ENCODE measurements at places on chromosomes 2 and 18.

DNA sequence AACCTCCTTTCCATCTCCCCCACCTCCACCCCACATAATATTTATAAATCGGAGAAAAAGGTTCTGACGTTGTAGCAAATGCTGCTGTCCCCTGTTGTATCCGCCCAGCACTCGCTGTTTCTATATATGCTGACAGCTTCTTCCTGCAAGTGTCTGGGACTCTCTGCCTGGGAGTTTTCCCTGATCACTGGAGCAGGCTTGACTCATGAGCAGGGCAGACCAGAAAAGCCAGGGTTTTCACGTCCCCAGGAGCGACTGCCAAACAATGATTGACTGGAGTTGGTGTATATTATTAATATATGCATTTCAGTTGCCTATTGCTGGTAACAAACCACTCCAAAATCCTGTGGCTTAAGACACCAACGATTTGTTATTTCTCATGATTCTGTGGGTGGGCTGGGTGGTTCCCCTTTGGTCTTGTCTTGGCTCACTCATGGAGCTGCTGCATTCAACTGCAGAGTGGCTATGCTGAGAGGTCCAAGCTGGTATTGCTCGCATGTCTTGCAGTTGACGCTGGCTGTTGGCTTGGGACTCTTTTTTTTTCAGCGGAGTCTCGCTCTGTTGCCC, 21.2 kb upstream of the ASXL2 start:
- DNase-seq = no peak

GRCh38 chr2:30645081-30645744, 162.0 kb downstream of the CAPN13 start:
- DNase-seq = no peak

DNA sequence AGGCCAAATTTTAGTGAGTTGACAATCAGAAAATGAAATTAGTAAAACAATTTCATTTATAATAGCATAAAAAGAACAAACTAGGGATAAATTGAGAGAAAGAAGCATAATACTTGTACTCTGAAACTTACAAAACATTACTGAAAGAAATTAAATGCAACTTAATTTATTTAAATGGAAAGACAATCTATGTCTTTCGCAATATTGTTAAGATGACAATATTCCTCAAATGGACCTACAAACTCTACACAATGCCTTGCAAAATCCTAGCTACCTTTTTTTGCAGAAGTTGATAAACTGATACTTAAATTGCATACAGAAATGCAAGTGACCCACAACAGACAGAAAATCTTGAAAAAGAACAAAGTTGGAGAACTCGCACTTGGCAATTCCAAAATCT, 9.1 kb downstream of the EPG5 start:
- DNase-seq = no peak

GRCh38 chr2:3099860-3100234, 277.8 kb downstream of the EIPR1 start:
- DNase-seq = no peak

DNA sequence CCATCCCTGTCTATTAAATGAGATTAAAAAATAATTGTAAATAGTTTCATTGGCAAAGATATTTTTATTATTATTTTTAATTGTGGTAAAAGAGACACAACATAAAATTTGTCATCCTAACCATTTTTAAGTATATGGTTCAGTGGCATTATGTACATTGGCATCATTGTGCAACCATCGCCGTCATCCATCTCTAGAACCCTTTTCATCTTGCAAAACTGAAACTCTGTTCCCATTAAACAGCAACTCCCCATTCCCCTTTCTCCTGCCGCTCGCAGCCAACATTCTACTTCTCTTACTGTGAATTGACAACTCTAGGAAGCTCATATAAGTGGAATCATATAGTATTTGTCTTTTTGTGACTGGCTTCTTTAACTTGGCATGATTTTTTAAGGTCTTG, 25.3 kb downstream of the LAMA3 start:
- no peak for DNase-seq

All from NCI-H146 (cell line).